Glomerular endothelial cell (primary cell): ENCODE measurements at places on chromosomes 4 and X. TPM values are rescaled to one million over a fixed set of nuclear protein-coding genes. Genes with fewer than 3 reads are reported as not detected.
A peak's percentile ranks its signal among the peaks of the same experiment; 100 is the strongest.

- DNase-seq = peak; percentile 36
Observed at GRCh38 chr4:25258980-25259578, 25.2 kb downstream of the PI4K2B start.

DNA sequence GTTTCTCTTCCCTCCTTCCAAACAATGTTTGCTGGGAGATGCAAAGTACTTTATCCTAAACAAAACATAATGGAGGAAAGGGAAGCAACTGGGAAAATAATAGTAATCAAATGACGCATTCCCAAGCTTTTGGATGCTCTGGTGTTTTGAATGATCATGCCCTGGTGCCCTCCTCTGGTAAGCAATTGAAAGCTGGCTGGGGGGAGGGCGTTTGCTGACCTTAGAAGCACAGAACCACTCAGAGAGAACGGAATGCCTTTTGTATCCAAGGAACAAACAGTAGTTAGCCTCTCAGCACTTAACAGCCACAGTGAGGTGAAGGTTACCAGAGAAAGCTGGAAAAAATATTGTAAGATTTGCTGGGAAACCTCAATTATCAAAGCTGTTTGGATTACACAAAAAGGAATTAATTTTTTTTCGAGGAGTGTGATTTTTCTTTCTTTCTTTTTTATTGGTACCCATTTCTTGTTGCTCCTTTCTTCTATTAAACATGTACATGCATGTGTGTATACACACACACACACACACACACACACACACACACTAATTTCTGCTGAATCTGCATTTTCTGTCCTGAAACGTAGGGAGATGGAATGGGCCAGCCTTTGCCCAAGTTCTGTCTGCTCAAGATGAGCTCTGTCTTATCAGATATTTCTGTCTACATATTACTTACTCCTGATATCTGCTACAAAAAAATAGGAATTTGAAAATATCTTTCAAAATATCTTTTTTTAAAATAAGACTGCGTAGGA, 155.8 kb upstream of the IGFBP7 start:
- DNase-seq = no peak

DNA sequence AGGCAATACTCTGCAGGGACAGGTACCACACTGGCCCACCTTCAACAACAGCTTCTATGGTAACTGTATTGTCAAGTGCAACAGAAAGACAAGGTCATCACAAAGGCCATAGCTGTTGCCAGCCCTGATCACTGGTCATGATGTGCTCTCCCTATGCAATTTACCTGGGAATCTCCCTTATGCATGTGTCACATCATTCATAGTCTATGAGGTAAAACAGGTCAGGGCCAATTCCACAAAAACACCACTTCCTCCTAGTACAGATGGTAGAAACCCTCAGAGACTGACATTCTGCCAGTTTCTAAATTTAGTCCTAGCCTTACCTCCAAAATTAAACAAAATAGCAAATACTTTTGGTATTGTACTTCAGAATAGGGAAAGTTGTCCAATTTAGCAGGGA, 132.8 kb downstream of the MGST2 start:
- DNase-seq = no peak

- no peak for DNase-seq
Observed at GRCh38 chrX:8684201-8684965, 47.6 kb downstream of the ANOS1 start.

DNA sequence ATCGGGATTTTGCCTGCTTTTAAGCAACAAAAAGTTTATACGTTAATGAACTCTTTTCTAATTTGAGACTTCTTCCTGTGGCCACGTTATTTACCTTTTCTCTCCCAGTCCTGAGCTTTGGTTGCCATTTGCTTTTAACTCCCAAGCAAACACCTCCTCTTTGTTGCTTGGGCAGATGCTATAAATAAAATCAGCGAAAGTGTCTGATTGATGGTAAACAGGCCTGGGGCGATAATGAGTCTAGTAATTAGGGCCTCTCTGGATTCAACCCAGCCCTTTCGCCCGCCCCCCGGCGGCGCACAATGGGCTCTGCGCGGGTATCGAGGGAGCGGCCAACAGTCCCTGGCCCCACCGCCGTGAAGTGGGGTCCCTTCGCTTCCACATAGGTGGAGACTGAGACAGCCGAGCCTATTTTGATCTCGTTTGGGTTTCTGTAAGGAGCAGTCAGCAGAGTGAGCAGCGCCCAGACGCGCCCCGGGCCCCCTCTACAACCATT, 790 bp downstream of the CLGN start:
- DNase-seq = no peak

- no peak for DNase-seq
Observed at GRCh38 chrX:39675619-39676018, 422.1 kb downstream of the BCOR start.

- DNase-seq = no peak
Observed at GRCh38 chrX:129529685-129530281, 6.5 kb upstream of the SMARCA1 start.

DNA sequence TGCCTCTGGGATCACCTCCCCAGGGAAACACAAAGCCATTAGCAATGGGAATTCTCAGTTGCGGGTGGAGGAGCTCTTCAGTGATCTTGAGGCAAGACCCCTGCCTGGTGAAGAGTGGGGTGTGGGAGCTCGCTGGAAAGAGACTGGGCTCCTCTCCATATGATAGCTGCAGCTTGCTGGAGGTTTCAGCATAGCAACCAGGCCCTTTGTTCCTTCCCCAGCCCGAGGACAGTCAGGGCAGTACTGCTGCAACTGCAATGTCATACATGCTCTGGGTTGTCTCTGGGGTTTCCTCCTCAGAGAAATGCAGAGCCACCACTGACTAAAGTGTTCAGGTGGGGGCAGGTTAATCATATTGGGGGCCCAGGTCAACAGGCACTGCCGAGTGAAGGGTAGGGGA, 81.3 kb downstream of the ARHGAP24 start:
- DNase-seq = no peak

GRCh38 chr4:40157436-40157835, 39.4 kb upstream of the RHOH start:
- DNase-seq = no peak

- no peak for DNase-seq
Observed at GRCh38 chr4:73308286-73308685, 49.7 kb upstream of the ANKRD17 start.

DNA sequence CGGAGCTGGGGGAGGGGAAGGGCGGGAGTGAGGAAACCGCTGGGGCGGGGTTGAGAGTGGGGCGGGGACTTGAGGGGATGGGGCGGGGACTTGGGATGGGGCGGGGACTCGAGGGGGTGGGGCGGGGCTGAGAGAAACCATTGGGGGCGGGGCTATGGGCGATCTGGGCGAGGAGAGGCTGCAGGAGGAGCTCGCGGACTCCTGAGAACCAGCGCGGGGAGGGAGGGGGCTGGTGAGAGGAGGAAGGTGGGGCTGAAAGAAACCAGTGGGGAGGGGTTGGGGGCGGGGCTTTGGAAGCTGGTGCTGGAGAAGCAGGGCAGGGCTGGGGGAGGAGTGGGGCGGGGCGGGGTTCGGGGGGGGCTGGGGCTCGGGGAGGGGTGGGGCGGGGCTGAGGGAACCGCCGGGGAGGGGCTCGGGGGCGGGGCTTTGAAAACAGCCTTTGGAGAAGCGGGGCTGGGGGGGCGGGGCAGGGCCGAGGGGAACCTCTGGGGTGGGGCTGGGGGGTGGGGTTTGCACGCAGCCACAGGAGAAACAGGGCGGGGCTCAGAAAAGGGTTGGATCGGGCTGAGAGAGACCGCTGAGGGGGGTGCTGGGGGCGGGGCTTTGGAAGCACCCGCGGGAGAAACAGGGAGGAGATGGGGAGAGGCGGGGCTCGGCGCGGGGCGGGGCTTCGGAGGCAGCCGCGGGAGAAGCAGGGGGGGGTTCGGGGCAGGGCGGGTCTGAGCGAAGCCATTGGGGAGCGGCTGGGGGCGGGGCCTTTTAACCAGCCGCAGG, 777 bp upstream of the EOLA2 start:
- no peak for DNase-seq

GRCh38 chr4:56908206-56909085, 746 bp downstream of the REST start:
- DNase-seq = no peak

DNA sequence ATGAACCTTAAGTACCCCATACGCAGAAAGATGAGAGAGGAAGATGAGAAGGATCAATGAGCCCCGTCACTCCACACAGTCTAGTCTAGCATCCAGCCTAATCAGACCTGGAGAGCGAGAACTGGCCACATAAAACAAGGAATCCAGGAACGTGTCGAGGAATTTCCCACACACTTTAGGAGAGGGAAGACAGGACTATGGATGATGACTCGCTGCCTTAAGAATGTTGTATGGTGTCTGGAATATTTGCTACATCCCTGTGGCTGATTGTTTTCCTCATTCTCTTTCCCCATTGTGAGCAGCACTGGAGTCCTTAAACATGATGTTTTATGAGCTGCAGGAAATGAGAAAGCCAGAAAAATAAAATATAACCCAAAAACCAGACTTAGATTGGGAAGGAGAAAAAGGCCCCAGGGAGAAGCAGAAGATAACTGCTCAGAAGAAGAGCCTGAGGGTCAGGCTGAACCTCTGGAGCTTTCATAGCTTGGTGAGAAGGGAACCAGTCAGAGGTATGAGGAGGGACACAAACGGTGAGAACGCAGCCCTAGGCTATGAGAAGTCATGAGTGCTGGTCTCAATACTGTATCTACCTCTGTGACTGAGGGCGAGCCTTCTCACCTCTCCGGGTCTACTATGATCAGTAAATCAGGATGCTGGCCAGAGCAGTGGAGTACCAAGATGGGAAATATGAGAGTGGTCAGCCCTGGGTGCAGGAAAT, 139.5 kb upstream of the NOCT start:
- peak; percentile 29 for DNase-seq

DNA sequence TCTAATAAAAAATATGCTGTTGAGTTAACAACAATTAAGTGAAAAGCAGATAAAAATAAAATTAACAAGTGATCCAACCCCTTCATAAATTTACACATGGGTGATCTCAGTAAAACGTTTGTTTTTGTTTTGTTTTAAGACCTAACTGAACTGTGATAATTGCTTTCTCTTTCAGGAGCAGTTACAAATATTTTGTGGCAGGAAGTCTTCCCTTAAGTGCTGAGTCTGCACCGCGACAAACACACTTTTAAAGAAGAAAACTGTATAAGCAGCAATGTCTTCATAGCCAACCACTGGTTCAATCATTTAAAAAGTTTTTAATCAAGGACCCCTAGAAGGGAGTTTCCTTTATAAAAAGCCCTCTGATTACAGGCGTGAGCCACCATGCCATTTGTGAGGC, 53.7 kb upstream of the NFKB1 start:
- DNase-seq = no peak

DNA sequence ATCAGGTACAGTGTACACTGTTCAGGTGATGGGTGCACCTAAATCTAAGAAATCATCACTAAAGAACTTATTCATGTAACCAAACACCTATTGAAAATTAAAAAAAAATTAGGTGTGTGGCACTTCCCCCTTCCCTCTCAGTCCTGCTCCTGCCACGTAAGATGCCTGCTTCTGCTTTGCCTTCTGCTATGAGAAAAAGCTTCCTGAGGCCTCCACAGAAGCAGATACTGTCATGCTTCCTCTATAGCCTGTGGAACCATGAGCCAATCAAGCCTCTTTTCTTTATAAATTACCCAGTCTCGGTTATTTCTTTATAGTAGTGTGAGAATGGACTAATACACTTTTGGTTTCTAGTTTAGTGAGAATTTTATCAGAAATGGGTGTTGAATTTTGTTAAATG, 459.8 kb upstream of the DIPK2B start:
- no peak for DNase-seq

- DNase-seq = no peak
Observed at GRCh38 chrX:132395026-132395425, 93.8 kb downstream of the MBNL3 start.

- DNase-seq = no peak
Observed at GRCh38 chrX:119477812-119478232, 9.6 kb downstream of the SLC25A5 start.

GRCh38 chr4:94567811-94568210, 116.1 kb downstream of the PDLIM5 start:
- no peak for DNase-seq

- no peak for DNase-seq
Observed at GRCh38 chrX:31508338-31508737, 436.5 kb upstream of the FTHL17 start.

GRCh38 chr4:111748157-111748556, 397.1 kb upstream of the FAM241A start:
- DNase-seq = no peak

DNA sequence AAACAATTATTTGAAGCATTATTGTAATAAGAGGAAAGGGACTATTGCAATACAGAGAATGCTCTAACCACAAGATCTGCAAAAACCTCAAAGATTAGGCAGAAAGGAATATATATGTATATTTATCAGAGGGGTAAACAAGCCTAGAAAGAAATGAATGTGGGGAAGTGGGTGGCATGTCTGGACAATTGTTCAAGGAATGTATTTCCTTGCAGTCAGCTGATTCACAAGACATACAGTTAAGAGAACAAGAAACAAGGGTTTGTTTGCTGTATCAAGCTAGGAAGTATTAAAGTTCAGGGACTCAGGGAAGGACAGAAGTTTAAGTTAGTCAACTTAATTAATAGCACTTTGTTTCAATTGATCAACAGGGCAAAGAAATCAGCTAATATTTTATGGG, 514.7 kb downstream of the CENPC start:
- DNase-seq = no peak

- DNase-seq = no peak
Observed at GRCh38 chr4:41747230-41748055, 1.1 kb downstream of the PHOX2B start.

- DNase-seq = no peak
Observed at GRCh38 chrX:95974890-95975289, 709.8 kb upstream of the DIAPH2 start.

DNA sequence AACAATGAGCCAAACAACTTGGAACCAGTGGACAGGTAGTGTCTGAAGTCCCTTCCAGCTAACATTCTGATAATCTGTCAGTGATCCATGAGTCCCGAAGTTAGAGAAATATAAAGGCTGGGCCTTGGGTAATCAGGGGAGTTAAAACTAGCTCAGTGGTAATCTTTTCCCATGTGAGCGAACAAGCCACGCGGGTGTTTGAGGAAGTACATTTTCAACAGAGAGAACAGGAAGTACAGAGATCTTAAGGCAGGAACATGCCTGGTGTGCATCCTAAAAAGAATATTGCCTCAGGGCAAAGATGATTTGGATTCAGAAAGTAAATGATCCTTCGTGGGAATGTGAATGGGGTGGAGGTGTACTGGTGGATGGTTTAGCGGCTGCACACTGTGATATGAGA, 42.9 kb downstream of the FNIP2 start:
- DNase-seq = no peak

DNA sequence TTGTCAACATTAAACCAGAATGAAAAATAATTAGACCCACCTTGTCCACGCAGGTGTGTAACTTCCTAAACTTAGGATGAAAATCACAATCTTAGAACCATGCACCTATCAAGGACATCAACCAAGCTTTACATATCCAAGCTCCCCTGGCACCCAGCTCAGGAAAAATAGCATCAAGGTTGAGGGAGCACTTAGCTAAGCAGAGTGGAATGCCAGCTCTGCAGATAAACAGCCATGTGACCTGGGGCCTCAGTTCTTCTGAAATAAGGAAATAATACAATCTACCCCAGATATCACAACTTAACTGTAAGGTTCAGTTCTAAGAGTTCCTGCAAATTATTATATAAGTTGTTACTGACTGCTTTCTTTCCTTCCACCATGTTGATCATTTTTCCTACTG, 64.7 kb downstream of the DHX15 start:
- DNase-seq = no peak

Gene MAGED4
- 4.6 and 52.6 TPM in 2 replicates for total RNA-seq

Gene AMER1
- total RNA-seq = 1.1 and 2.2 TPM in 2 replicates

Gene SPANXA1
- not detected in 2 replicates for total RNA-seq

Gene AFP
- total RNA-seq = not detected in 2 replicates

Gene MXD4
- 115 and 122 TPM in 2 replicates for total RNA-seq

Gene PPP4R3C
- not detected in 2 replicates for total RNA-seq

Gene BEX5
- total RNA-seq = 0.47 TPM in 1 of 2 replicates, not detected in the other

Gene ITM2A
- total RNA-seq = 104 and 159 TPM in 2 replicates

Gene MAGEA2
- not detected in 2 replicates for total RNA-seq

Gene PLP2
- total RNA-seq = 50.4 and 50.9 TPM in 2 replicates

Gene DGKK
- not detected in 2 replicates for total RNA-seq

Gene SATL1
- total RNA-seq = 0.06 TPM in 1 of 2 replicates, not detected in the other
